Endodermal cell (in vitro differentiated cells): ENCODE measurements at places on chromosomes 5 and 9.

DNA sequence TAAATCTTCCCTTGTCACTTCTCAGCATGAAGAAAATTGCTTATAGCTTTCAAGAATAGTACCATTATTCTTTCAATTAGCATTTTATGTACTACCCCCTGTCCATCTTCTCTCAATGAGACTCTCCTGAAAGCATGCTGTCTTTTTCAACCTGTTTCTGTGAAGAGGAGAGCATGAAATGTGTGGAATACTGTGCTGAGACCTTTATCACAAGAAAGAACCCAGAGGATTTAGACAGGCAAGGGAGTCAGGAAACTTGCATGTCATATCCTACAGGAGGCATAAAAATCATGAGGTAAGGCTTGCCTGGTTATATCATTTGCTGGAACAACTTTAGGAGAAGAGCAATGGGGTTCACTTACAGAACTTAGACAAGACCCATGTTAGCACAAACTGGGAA, 56.7 kb upstream of the LPAR1 start:
- DNase-seq, result no peak

DNA sequence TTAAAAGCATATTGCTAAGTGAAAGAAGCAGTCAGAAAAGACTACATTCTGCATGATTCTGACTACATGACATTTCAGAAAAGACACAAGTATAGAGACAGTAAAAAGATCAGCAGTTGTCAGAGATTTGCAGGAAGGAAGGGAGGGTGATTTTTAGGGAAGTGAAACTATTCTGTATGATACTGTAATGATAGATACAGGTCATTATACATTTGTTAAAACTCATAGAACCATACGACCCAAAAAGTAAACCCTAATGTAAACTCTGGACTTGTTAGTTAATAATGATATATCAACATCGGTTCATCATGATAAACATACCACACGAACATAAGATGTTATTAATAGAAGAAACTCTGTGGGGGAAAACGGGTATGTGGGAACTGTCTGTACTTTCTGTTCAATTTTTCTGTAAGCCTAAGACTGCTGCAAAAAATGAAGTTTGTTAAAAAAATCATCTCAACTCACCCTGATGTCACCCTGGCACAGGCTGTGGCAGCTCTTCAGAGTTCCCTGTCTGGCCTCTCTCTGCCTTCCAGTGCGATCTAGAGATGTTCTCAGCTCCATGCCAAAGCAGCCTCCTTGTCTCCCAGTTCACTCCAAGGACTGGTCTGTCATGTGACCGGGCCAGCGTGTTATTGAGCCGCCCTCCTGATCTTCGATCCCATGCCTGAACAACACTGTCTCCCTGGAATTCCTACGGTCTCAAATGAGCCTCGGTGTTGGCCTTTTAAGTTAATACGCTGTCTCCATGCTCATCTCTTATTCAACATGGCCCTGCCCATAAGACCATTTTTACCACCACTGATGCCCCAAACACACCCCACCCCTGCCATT, 35.4 kb downstream of the PRLR start:
- no peak for DNase-seq

DNA sequence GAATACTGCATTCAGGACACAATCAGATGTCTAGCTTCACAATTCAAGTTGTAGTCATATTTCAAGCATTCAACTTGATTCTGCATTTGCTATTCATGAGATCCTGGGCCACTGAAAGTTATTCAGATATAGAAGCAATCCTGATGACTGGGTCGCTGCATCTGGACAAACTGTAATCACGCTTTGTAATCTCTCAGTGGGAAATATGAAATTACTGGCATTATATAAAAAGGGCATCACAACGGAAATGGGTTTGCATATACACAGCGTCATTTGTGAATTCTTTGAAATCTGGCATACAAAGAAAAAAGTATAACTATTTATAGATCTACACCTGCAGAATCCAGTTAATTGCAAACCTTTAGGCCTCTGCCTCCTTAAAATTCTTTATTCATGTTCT, 102.2 kb downstream of the PARP8 start:
- no peak for DNase-seq

DNA sequence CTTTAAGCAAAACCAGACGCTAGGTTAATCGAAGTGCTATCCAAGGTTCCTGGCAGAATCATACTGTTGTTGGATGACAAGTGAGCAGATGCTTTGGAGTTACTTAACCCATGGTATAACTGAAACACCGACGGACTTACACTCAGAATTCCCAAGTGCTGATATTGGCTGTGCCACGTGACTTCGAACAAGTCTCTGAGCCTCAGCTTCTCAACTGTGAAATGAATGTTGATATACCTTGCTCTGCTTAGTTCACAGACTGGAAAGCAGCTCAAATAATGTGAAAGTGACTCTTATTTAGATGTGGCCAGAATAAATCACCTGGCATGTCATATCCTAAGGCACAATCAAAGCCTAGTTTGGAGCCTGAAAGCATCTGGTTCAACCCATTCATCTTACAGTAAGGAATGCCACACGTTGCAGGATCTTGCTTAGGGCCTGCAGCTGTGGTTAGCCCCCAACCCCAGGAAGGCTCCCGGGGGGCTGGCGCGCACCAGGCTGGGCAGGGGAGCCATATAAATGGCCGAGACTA, 759 bp downstream of the GEMIN5 start:
- DNase-seq, result peak; percentile 44
